Stomach (tissue), 19 donors: ENCODE measurements at places on chromosomes 11 and 22.
A peak's percentile ranks its signal among the peaks of the same experiment; 100 is the strongest.

GRCh38 chr22:35839841-35840301, 122.2 kb downstream of the APOL5 start:
- DNase-seq, result no peak

DNA sequence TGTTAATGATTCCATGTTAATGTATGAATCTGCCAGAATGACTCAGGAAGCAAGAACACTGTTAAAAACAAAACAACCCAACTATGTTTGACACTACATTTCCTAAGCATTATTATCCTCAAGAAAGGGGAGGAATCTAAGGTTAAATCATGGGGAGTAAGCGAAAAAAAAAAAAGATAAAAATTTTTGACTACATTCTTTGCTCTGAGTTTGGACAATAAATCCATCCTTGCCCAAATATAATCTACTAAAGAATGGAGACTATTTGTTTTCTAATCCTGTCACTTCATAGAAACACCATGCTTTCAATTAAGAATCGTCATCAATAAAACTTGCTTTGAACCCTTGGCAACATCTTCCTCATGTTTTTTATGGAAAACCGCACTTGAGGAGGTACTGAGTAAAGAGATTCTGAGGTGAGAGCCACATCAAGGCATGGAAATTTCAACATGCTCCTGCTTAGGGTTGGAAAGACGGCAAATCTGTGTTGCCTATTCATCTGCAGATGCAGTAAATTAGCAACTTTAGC, 9.7 kb downstream of the MAML2 start:
- no peak for DNase-seq

DNA sequence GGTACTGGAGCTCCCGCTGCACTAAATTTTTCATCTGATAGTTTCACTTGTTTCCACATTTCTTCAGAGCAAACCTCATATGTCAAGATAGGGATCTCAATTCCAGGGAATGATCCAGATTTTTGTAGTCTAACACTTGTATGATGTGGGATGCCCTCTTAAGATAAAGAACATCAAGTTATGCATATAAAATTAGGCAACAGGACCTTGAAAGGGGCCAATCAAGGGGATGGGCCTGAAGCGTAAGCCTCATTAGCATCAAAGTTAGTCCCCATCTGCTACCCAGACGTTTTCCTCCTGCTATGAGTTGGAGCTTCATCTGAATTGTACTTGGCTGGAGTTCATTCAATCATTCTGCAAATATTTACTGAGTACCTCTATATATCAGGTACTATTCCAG, 17.5 kb downstream of the PDGFD start:
- no peak for DNase-seq

DNA sequence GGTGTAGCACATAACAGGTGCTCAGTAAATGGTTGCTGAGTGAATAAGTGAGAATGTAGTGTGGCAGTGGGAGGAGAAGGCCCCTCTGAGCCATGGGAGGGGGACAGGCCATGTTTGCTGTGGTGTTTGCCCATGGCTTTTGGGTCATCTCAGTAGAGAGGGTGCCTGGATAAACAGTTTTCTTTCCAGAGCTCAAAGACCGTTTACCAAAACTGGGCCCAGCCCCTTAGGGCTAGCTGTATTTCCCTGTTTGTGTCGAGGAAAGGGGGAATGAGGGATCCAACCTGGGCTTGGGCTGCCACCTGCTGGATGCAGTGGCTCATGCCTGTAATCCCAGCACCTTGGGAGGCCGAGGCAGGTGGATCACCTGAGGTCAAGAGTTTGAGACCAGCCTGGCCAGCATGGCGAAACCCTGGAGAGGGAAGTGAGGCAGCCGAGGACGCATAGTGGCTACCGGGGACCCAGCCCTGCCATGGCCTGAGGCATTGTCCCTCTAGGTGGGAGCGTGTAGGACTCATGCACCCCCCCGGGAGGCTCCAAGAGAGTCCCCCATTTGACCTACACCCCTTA, 8.7 kb upstream of the LTO1 start:
- DNase-seq, result peak; percentile 42

DNA sequence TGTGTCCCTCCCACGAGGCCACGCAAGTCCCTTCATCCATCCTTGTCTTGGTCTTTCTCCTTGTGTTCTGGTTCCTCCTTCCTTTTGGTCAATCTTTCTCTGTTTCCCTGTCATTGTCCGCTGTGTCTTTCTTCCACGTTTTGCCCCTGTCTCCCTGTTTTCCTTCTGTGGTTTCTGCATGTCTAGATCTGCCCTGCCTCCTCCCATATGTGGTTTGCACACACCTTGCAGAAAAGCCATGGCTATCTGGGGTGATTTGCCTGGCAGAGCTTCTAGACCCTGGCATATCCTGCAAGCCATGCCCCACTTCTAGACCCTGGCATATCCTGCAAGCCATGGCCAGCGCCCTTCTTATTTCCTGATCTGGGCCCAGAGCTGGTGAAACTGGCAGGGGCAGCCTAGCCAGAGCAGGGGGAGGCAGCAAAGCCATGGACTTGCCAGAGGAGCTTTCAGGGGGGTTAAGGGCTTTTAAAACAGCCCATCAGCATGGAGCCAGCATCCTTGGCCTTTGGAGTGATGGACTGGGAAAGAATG, 131.6 kb upstream of the NECTIN1 start:
- no peak for DNase-seq

- no peak for DNase-seq
These were observed 61.6 kb downstream of the KREMEN1 start for GRCh38 chr22:29134448-29134847.

GRCh38 chr22:24205438-24206195, 24.3 kb downstream of the SUSD2 start:
- DNase-seq, result no peak

GRCh38 chr11:120929090-120929489, 94.8 kb upstream of the TBCEL start:
- DNase-seq, result no peak

GRCh38 chr11:12485328-12485727, 108.0 kb downstream of the PARVA start:
- no peak for DNase-seq

- DNase-seq, result no peak
These were observed 8.3 kb downstream of the SLC36A4 start for GRCh38 chr11:93189462-93189861.

DNA sequence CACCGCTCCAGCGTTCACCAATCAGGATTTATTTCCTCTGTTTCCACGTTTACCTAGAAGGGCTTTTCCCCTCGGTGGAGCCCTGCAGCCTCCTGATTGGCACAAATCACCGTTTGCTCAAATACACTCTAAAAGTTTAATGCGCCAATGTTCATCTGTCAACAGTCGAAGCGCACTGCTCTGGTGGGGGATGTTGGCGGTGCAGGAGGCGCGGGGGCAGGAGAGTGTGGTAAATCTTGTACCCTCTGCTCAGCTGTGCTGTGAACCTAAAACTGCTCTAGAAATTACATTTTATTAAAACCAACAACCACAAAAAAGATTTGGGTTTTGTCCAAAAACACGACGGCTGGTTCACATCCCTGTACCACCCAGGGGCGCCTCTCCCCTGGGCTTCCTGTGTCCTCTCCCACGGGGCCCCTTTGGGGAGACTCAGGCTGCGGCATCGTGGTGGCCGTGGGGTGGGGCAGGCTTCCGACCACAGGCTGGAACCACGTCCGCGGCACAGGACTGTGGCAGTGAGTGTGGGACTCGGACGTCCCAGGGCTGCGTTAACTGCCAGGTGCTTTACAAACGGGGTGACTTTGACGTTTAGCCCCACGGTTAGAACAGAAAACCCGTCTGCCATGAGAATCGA, 13.5 kb downstream of the TTLL8 start:
- DNase-seq, result no peak

DNA sequence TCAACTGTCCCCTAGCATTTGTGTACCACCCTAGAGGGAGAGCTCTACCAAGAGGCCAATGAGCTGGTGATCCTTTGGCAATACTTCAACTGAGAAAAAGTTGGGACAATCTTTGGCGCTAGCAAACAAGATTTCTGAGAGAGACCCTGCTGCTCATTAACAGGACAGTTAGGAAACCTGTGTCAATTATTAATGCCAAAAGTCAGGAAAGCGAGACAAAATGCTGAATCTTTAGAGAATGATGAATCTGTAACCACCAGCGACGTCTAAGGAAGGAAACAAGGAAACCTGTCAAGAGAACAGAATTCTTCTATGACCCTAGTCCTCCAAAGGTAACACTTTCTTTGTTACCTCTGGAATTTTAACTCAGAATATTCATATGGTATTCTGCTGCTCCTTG, 19.9 kb downstream of the LARGE2 start:
- no peak for DNase-seq

DNA sequence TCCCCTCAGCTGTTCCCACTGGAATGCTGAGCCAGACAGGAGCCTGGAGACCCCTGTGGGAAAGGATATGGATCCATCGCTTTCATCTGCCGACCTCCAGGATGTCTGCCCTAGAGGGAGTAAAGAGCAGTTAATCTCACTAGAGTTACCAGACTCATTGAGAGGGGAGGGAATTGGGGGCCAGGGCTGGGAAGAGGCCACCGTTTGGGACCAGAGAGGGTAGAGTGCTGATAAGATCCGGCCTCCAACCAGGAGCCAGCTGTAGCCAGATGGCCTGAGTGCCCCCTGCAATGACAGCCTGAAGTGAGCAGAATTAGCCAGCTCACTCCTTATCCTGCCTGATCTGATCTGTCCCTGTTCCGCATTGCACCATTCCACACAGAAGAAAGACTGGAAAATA, 3.7 kb upstream of the APLNR start:
- no peak for DNase-seq

DNA sequence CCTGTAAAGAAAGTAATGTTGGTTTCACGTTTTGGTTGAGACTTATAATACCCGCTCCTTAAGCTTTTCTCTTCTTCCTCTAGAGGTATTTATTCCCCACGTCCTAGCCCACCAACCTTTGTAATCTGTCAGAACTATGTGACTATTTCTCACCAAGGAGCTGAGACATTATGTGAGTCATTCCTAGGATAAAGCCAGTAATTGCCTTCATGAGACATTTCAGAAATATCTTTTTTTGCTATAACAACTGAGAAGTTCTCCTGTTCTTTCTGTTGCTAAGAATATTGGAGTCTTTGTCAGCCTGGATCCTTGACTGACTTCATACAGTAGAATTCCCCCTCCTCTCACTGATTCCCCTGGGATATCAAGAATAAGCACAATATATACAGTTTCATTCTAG, 1497.0 kb upstream of the TENM4 start:
- no peak for DNase-seq

DNA sequence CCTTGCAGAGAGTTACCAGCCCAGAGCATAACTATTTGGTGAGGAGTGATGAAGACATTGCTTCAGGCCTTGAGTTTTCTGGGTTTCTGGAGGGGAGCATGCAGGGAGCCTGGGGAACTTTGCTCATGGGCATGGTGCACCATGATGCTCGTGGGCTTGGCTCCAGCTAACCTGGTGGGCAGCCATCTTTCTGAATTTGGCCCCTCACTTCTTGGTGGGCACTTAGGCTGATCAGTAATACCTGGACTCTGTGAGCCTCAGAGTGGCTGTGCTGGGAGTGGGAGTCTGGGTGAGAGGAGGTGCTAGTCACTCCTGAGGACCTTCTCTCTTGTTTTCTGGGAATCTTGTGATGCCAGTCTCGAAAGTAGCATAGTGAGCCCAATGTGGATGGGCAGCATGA, 30.6 kb downstream of the AMPD3 start:
- DNase-seq, result no peak

DNA sequence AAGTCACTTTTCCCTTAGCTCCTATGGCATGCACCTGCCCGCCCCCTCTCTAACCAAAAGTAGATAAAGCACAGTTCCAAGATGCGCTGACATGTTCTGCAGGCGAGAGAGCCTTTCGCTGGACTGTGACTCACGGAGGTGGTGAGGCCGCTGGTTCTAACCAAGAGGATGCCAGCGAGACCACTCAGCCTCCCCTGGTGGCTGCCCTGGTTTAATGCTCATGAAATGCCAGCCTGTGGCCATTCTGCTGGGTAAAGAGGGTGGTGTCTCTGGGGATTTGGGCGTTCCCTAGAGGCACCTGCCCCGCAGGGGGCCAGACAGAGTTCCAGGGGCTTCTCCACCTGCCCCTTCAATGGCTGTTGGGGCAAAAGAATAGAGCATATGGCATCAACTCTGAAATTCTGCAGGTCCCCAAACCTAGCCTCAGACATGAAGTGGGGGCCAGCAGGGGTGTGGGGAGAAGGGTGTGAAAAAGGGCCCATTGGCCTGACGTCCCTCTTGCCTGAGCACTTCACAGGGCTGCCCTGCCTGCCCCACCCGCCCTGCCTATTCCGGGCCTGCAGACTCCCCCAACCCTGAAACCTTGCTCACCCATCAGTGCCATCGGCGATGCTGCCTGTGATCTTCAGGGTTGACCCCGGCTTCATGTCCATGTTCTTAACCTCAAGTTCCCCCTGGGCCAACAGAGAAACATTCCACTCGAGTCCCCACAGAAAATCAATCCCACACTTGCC, 8.5 kb downstream of the LGALS2 start:
- peak; percentile 59 for DNase-seq

- no peak for DNase-seq
These were observed 137.8 kb downstream of the LUZP2 start for GRCh38 chr11:24634606-24635160.

- DNase-seq, result no peak
These were observed 104.7 kb upstream of the SPON1 start for GRCh38 chr11:13857828-13858227.

DNA sequence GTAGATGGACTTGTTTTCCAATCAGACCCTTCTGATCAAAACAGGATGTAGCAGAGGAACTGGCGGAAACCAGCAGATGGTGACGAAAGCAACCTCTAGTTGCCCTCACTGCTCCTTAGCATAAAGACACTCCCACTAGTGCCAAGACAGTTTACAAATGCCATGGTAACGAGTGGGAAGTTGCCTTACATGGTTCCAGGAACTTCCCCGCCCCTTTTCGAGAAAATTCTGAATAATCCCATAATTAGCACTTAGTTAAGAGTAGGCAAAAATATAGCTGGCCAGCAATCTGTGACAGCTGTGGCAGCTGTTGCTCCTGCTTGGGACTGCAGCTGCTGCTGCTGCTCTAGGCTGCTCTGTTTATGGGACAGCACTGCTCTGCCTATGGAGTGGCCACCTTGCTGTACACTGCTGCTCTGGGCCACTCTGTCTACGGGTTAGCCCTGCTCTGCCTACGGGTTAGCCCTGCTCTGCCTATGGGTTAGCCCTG, 33.4 kb upstream of the SORL1 start:
- no peak for DNase-seq

DNA sequence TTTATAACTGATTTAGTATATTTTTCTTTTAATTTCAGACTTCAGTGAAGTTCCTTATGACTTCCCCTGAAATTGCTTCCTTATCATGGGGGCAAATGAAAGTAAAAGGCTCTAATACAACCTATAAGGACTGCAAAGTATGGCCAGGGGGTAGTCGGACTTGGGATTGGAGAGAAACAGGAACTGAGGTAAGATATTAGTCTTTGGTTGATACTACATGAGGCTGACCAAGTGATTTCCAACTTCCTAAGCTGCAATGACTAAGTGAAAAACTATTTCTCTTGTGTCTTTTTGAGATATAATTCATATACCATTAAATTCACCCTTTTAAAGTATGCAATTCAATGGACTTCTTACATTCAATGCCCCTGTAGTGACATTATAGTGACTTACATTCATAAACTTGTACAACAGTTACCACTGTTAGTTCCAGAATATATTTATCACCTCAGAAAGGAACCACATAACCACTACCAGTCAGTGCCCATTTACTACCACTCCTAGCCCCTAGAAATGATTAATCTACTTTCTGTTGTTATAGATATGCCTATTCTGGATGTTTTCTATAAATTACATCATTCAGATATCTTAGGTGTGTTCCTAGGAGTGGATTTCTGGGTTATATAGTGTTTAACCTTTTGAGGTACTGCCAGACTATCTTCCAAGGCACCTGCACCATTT, 21.6 kb downstream of the AAMDC start:
- DNase-seq, result no peak

- DNase-seq, result no peak
These were observed 7.6 kb upstream of the EXPH5 start for GRCh38 chr11:108601150-108601549.
